ENCODE measurements at places on chromosomes 11 and 22.

- no peak for DNase-seq
Measured at GRCh38 chr11:70862093-70862492, 390.3 kb downstream of the SHANK2 start.

DNA sequence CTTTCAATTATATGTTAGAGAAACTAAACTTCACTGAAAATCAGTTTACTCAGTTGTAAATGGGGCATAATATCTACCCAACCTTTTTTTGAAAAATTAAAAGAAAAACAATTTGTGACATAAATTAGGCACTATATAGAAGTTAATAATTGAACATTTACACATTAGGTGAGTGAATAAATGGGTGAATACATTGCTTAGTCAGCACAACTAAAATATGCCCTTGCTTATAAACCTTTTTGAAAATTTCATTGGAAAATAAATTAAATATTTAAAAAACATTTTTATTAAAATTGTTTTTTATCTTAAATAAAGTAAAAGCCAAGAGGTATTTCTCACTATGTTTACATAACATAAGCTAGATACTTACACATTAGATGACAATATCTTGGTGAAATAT is 994.5 kb upstream of the TENM4 start:
- no peak for DNase-seq

- no peak for DNase-seq
Measured at GRCh38 chr22:22578702-22579424, 19.8 kb upstream of the PRAME start.

GRCh38 chr11:65116370-65117205 is 913 bp downstream of the ZNHIT2 start:
- DNase-seq: no peak

DNA sequence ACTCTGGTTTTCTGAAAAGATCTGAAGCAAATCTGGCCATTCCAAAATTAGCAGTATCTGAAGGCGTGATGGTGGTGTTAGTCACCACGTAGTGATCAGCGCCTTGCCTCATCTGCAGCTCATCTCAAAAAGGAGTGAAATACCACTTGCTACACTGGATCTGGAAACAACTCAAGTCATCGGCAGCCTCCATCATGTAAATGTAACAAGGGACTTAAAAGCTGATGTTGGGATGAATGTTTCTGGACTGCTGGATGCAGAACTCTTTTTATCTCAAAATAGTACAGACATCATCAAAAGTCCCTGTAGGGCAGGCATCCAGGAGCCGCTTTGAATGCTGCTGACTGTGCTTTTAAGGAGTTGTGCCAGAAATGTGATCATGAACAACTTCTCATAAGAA is 14.1 kb upstream of the APLP2 start:
- no peak for DNase-seq

GRCh38 chr11:73454987-73455386 is 78.8 kb downstream of the RELT start:
- DNase-seq: no peak
